ENCODE measurements at places on chromosomes 1 and 21.

DNA sequence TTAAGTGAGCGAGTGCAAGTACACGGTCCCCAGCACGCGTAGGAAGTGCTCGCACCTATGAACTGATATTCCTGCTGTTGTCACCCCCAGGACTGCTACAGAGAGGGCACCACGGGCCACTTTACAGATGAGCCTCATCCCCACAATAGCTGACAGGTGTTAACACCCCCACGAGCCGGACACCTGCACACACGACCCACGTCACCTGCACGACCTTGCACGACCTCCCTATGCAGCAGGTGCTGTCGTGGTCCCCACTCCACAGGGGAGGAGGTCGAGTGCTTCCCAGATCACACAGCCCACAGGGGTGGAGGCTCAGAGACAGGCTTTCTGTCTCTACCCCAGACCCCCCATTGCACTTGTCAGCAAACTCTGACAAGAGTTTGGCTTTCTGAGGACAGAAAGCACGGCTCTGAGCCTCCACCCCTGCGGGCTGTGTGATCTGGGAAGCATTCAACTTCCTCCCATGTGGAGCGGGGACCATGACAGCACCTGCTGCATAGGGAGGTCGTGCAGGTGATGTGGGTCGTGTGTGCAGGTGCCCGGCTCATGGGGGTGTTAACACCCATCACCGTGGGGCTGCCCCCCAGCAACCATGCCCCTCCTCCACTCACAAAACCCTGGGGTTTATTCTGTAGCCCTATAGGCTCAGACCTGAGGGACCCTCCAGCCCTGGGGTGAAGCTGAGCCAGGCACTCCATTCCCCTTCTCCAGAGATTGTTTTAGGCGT is 80.8 kb downstream of the MATN1 start:
- no peak for ATAC-seq

DNA sequence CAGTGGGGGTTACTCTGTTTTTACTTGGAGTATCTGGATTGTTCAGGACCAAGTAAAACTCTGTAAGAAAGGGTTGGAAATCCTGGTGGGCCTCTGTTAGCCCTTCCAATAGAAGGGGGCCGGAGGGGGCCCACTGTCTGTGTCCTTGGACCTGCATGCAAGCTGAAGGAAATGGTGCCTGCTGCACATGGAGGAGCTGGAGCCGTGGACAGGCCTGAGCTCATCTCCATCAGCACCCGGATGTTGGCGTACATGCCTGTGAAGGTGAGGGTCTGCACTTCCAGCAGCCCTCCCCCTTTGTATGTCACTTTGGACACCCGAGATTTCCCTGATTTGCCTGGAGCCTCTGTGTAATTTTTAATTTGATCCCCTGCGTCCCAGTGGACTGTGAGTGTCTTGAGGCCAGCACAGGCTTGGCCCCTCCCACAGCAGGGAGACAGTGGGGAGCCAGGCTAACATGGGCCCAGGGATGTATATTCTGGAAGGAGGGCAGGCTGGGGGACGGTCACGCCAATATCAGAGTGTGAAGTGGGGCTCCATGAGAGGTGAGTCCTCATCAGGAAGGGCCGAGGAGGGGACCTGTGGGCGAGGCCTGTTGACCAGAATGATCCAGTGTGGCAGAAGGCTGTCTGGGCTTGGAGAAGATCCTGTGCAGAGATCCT is 16.8 kb downstream of the GALNT2 start:
- ATAC-seq, result no peak

- ATAC-seq, result no peak
Observed at GRCh38 chr1:102821707-102822106, 286.6 kb downstream of the COL11A1 start.

GRCh38 chr1:164838786-164839185 is 279.8 kb downstream of the PBX1 start:
- ATAC-seq, result no peak

DNA sequence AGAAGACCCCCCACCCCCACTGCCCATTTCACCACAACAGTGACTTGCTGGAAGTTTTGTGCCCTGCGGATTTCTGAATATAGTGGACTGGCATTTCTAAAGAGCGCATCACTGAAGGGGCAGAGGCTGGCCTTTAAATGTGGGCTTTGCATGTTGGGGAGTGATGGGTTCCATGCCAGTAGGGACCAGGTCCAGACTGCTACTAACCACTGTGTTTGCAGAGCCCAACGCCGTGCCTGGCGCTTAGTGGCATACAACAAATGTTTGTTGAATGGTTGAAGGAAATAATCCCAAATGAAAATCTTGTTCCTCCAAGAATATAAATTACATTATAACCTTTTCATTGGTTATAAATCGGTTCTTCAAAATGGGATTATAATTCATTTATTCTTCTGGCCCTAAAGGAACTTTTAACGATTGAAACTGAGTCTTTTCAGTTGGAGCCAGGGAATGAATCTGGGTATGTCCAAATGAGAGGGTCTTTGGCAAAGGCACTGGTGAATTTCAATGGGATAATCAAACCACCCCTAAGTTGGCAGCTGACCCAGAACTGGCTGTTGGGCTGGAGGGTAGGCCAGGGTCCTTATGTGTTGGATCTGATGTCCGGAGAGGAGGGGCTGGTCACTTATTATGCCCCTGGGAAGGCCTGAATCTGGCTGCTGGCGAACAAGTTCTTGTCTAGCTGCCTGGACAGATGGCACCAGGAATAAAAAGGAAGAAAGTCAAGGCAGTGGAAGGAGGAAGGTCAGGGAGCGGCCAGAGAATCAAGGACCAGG is 13.8 kb upstream of the SDHB start:
- ATAC-seq, result no peak
